ENCODE measurements at places on chromosomes 2 and 18. TPM values are rescaled to one million over a fixed set of nuclear protein-coding genes. Genes with fewer than 3 reads are reported as not detected.

Gene COL4A4
- 1.1 TPM for total RNA-seq

Gene NXPH2
- 1.7 TPM for total RNA-seq

Gene GRHL1
- 4.2 TPM for total RNA-seq

Gene VIL1
- total RNA-seq, result 0.71 TPM

Gene C2orf76
- total RNA-seq, result 17.6 TPM

Gene DGKD
- total RNA-seq, result 11.8 TPM

Gene SH3RF3
- 9.4 TPM for total RNA-seq

DNA sequence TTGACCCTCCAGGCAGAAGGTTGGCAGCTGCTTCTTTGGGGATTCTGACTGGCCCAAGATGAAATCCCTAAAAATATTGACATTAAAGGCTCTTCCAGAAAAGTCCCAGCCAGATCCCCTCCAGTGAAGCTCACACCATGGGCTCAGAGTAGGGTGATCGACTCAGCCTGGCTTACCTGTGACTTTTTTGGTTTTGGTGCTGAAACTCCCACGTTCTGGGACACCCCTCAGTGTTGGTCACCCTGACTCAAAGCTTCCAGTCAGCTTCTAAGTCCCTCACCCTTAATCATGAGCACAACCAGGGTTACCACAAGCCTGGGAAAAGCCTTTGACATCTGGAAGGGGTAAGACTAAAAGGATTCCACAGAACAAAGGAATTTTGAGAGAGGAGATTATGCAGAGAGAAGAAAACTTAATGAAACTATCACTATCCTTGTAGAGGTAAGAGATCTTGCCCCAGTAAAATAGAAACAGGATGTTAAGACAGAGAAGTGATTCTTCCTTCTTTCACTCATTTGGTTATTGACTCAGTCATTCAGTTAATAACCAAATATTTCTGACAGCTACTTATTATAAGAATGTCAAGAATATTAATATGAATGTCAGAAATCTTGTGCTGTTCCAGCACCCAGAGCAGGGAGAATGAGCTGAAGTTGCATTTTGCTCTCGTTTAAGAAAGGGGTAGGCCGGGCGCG, 66.8 kb upstream of the SEC11C start:
- DNase-seq, result no peak

GRCh38 chr2:4090668-4091630, 387.6 kb downstream of the DCDC2C start:
- DNase-seq, result no peak

- no peak for DNase-seq
Observed at GRCh38 chr2:227884511-227884947, 13.1 kb downstream of the DAW1 start.

DNA sequence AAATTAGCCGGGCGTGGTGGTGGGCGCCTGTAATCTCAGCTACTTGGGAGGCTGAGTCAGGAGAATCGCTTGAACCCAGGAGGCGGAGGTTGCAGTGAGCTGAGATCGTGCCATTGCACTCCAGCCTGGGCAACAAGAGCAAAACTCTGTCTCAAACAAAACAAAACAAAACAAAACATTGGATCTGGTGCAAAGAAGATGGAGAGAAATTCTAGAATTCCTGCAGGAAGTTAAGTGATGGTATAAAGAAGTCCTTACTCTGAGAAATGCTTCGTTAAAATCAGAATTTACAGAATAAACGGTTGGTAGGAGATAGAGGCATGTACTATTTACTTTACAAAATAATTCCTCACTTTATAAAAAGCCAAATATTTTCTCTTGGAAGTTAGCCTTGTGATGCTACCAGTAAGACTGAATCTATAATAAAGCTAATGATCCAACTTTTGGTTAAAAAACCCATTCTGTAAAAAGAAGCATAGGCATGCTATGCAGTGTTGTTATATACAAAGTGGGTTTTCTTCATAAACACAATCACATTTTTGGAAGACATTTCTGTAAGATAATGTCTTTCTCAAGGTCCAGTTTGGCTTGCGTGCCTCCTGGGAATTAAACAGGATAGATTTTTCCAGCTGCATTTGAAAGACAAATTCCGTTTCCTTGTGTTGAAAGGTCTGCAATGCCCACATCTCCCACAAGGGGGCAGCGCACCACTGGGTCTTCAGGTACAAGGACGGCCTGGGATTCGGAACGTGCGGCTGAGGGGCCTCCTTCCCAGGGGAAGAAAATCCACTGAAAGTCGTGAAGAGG, 35.6 kb upstream of the PNO1 start:
- DNase-seq, result peak; percentile 91

DNA sequence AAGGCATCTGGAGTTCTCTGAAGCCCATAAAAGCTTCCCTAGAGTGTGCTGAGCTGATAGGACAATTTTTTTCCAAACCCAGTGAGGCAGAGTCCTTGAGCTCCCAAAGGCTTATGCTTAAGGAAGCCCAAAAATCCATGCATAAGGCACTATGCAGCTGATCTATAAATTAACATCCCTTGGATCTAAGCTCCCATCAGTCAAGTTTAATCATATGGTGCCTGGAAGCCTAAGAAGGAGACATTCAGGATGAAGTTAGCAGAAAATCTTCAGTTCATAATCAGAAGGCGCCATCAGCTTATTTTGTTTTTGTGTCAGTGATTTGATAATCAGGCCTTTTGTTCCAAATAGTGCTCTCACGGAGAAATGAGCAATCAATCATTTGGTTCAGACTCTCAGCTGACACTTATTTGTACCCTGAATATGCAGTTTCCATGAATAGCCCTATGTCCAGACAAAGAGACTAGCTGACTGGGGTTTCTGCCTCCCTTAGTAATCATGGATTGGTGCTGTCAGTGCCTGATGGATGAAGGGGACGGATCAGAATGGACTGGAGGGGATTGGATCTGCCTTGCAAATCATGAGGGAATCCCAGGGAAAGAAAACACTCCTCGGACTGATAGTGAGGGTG, 464.8 kb upstream of the RGPD4 start:
- no peak for DNase-seq

DNA sequence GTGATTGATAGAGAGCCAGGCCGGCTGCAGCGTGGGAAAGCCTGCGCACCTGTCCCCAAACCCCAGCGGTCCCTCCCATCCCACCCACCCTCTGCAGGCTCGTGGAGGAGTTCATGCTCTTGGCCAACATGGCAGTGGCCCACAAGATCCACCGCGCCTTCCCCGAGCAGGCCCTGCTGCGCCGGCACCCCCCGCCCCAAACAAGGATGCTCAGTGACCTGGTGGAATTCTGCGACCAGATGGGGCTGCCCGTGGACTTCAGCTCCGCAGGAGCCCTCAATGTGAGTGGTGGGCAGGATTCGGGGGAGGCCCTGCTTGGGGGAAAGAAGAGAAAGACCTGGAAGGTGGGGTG, 48.9 kb upstream of the ALPP start:
- no peak for DNase-seq

DNA sequence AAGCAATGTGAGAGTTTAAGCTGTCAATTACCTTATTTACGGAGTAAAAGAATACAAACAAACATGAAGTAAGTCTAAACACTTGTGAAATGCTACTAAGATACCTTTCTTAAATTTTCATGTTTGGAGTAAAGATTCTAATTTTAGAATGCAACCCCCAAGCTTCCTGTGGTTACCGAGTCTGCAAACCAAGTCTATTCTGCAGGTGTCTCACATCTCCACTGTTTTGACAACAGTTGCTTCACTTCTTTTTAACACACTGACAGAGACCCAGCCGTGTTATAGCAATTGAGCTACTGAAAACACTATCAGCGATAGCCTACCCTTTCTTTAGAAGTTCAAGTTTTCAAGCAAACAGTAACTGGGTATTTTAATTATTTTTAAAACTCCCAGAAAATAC, 608.3 kb downstream of the ERBB4 start:
- DNase-seq, result no peak

DNA sequence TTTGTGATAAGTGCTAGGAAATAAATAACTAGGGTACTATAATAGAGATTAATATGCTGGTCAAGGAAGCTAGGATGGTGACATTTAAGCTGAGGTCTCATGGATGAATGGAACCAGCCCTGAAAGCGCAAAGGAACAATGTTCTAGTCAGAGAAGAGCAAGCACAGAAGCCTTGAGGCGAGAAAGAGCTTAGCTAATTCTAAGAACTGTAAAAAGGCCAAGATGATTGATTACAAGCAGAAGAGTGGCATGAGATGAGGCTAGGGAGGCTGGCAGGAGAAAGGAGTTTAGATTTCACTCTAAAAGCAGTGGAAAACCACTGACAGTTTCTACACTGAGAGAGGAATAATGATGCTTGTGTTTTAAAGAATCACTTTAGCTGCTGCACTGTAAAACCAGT, 3.4 kb upstream of the YIPF4 start:
- DNase-seq, result no peak

DNA sequence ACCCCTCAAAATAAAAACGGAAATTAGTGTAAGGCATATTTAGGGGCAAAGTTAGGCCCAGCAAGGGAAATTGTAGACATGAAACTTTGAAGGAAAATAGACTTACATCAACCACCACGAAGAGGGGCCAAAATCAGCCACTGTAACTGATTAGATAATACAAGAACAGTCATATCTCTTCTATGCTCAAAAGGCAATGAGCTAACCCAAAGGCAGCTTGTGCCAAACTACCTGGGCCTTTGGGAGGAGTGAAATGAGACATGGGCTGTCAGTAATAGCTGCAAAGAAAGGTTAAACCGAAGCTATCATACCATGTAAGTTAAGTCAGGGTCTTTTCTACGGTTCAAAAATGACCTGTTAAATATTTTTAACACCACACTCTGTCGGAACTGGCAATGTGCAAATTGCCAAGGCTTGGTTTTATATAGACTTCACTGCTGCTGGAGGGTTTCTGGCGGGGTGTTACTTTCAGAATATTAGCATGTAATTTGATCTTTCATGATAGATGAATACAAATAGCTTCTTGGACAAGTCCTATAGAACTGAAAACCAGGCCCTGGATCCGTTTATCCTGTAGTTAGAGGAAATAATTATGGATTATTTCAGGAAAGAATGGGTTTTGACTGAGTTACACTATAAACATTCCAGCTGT, 69.6 kb downstream of the ACVR1 start:
- no peak for DNase-seq

DNA sequence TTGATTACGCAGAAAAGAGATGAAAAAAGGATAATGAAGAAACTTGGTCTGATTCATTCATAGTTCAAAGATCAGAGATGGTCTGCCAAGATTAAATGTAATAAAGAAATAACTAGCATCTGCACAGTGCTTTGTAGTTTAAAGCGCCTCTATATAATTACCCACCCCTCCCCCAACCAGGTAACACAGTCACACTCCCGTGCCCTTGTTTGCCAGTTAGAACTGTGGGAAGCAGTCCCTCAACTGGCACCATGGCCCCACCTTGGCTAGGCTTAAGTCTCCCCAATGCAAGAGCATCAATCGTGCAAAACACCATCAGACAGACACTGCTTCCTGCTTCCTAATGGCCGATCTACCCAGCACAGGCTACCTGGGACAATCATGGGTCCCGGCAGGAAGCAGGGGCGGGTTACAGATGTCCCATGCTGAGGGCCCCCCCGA, 11.6 kb downstream of the ADCY3 start:
- no peak for DNase-seq

- no peak for DNase-seq
Observed at GRCh38 chr2:209900638-209901037, 101.8 kb upstream of the RPE start.

GRCh38 chr2:27807476-27807875, 36.0 kb downstream of the MRPL33 start:
- no peak for DNase-seq

- no peak for DNase-seq
Observed at GRCh38 chr2:221674446-221674845, 102.3 kb upstream of the EPHA4 start.

- no peak for DNase-seq
Observed at GRCh38 chr2:170245312-170245711, 67.4 kb downstream of the MYO3B start.

DNA sequence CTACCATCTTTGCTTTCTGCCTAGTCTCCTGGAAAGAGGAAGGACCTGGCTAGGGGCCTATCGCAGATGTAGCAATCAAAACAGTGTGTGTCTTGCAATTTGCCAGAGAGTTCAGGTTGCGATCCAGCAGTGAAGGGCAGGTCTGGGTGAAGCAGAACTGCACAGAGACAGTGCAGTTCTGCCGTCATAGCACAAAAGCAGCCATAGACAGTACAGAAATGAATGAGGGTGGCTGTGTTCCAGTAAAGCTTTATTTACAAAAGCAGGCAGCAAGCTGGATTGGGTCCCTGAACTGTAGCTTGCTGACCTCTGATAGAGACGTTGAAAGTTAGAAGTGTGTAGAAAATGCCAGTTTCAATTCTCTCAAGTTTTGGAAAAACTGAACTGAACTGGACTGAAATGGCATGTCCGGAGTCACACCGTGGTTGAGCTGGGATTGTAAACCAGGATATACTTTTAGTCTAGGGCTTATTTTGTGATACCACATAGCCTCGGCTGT, 186.8 kb downstream of the LTBP1 start:
- peak; percentile 71 for DNase-seq

GRCh38 chr2:62010632-62011256, 105.3 kb downstream of the COMMD1 start:
- DNase-seq, result no peak
